HS-27A (cell line): ENCODE measurements at places on chromosomes 2 and 18.

DNA sequence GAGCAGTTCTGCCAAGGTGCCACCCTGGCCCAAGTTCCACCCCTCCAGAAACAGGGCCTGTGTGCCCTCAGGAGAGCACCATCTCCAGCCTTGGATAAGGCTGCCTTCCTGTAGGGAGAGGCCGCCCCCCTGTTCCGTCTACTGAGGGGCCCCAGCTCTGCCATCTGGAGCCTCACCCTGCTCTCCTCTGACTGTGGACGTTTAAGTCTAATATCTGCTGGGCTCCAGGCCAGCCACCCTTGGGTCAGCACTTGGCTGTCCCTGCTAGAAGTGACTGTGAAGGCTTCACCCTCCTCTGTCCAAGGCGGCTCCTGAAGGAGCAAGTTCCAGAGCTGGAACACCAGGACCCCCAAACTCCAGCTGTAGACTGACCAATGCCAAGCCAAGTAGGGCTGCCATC, 26.3 kb downstream of the RHOB start:
- DNase-seq = no peak

- no peak for DNase-seq
These were observed 8.7 kb upstream of the GPR155 start for GRCh38 chr2:174495365-174496012.

DNA sequence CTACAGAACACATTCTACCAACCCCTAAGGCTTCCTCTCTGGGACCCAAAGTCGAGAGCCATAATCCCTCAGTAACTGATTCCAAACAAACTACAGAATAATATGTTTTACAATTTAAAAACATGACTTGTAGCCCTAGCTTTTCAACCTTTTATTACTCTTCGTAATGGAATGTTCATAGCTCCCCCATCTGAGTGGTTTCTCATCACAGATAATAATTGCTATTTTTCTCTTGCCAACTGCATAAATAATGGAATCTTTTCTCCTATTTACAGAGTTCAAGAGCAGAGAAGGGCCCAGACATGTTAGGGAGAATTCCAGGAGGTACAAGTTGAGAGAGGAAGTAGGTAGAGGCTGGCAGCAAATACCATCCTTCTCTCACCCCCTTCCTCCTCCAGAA, 59.9 kb upstream of the CERS6 start:
- no peak for DNase-seq

DNA sequence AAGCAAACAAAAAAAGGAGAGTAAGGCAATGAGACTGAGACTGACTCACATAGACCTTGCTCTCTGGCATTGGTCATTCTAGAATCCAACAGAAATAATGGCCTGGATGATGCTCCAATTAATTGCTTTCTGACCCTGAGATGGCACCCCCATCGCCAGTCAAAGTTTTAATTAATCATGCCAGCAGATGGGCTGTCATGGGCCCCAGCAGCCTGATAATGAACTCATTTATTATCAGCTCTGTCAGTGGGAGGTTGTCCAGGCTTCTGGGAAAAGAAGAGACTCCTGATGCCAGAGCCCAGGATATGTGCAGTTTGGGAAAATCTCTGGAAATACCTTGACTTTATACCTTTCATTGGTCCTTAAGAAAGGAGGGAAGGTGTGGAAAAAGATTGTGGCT, 115.2 kb downstream of the XRCC5 start:
- DNase-seq = no peak

GRCh38 chr2:211487733-211488132, 931.3 kb downstream of the CPS1 start:
- DNase-seq = no peak

DNA sequence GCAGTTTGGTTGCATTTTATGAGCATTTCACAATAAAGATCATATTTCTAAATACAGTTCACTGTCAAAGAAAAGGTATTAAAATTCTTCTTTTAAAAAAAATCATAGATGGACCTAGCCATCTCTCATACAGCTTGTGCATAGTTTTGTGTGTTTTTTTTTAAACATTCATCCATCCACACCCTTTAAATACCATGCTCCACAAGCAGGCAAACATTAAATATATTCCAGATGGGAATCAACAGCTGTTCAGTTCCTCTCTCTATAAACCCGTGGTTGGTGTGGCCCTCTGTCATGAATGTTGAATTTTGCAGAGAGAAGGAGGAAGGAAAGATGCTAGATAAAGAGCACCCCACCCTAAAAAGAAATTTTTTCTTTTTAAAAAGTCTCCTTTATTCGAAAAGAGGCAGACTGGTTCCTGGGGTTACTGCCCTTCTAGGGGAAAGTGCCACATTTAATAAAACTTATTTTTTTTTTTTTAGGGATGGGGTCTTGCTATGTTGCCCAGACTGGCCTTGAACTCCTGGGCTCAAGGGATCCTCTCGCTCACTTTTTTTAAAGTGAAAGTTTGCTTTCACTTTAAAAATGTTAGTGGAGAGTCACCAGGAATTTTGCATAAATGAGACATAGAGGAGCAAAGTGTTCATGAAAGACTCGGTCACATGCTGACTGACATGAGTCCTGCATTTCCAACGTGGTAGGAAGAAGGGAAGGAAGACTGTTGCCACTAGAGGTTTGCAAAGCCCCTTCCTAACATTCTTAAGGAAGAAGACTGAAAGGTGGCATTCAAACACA, 73.9 kb upstream of the LMAN1 start:
- no peak for DNase-seq

DNA sequence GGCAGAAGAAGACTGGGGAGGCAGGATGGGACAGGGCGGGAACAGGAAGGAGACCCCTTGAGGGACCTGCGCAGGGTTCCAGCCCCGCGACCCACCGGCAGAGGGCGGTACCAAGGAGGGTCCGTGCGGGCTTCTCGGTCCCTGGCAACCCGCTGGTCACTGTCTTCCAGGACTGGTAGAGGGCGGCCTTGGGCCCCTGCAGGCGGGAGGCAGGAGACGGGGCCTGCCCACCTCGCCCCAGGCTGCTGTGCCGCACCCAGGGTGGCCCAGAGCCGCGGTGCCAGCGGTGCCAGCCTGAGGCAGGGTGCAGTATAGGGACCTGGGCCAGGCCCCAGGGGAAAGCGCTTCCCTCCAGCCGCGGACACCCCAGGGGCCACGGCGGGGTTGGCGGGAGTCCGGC, 34.5 kb downstream of the NEURL3 start:
- DNase-seq = no peak
